ENCODE measurements at places on chromosomes 5 and 9.

DNA sequence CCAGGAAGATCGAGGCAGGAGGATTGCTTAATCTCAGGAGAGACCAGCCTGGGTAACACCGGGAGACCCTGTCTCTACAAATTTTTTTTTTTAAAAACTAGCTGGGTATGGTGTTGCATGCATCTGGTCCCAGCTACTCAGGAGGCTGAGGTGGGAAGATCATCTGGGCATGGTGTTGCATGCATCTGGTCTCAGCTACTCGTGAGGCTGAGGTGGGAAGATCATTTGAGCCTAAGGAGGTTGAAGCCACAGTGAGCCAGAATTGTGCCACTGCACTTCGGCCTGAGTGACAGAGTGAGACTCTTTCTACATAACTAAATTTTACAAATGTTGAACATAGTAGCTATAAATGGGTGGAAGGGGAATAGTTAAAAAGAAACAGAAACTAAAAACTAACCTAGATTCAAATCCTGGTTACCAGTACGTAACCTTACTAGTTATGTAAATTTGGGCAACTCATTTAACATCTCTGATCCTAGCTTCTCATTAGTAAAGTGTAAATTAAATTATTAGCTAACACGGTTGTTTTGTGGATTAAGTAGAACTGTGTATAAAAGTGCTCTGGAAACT, 41.7 kb downstream of the TMEM161B start:
- DNase-seq, result no peak

DNA sequence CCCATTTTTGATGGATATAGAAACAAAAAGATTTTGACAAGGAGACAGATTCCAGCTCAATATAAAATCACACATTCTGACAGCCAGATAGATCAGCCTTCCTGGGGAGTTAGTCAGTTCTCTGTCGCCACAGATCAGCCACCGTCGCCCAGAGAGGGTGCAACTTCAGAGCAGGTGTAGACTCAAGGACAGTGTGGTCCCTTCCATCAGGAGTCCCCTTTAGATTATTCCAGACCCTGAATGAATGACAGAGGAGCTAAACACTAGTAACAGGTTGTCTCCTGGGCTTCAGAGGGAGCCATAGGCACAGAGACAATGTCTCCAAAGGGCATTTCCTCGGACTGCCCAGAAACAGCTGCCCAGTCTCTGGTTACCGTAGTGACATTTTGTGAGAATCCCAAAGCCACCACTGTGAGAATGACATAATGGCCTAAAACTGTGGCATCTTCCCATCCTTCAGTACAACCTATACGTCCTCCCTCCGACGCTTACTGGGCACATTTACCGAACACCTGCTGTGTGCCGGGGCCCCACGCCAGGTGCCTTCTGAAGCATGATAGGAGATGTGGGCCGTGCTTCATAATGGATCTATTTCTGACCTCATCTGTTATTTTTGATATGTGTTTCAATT, 47.4 kb upstream of the SLC2A8 start:
- DNase-seq, result no peak

DNA sequence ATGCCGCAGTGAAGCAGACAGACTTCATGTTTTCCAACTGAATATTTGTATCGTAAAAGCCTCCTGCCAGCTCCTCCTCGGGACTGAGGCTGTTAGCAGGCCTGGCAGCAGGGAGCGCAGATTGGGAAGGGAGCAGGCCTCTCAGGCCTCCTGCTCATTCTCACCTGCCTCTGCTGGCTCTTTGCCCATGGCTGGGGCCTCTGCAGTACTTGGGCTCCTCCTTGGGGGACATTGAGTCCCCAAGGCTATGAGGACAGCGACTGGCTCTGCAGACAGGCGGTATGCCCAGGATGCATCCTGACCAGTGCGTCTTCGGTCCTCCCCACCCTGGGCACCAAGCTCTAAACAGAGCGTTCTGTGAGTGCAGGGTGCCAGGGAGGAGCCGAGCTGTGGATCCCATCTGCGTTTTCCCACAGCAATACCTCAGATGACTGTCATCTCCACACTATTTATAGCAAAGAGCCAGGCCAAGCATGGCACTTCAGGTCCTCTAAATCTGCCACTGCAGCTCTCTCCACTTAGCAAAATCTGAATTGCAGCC, 38.7 kb downstream of the TSTD2 start:
- DNase-seq, result no peak

- DNase-seq, result no peak
Observed at GRCh38 chr9:130062750-130063149, 9.0 kb downstream of the GPR107 start.

- DNase-seq, result peak; percentile 91
Observed at GRCh38 chr9:128026255-128026772, 40.8 kb downstream of the NAIF1 start.

- no peak for DNase-seq
Observed at GRCh38 chr9:13575558-13575957, 296.1 kb upstream of the MPDZ start.

- no peak for DNase-seq
Observed at GRCh38 chr9:135970128-135970815, 9.1 kb upstream of the UBAC1 start.

GRCh38 chr5:109788596-109788995, 98.9 kb downstream of the MAN2A1 start:
- no peak for DNase-seq

DNA sequence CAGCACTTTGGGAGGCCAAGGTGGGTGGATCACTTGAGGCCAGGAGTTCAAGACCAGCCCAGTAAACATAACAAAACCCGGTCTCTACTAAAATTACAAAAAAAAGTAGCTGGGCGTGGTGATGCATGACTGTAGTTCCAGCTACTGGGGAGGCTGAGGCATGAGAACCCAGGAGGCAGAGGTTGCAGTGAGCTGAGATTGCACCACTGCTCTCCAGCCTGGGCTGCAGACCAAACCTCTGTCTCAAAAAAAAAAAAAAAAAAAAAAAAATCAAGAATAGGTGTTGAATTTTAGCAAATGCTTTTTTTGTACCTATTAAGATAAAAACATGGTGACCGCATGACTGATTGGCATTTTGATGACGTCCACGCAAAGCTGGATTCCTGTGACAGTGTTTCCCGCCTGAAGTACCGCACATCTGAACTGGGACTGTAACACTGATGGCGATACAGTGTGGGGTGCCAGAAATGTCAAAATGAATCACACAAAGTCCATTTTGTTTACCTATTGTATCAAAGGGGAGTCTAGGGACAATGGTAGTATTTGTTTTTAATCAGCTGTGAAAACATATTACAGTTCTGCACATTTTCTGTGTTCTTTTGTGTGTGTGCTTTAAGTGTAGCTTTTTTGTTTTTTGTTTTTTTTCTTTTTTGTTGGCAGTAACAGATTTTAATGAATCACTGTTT, 23.2 kb upstream of the TBC1D9B start:
- DNase-seq, result no peak

- DNase-seq, result no peak
Observed at GRCh38 chr5:54206580-54207229, 103.7 kb downstream of the ARL15 start.

GRCh38 chr9:114050226-114050568, 27.9 kb downstream of the AMBP start:
- DNase-seq, result no peak

GRCh38 chr9:5762421-5762820, 70.5 kb downstream of the ERMP1 start:
- no peak for DNase-seq

- DNase-seq, result no peak
Observed at GRCh38 chr5:96016216-96016615, 54.6 kb upstream of the ELL2 start.

DNA sequence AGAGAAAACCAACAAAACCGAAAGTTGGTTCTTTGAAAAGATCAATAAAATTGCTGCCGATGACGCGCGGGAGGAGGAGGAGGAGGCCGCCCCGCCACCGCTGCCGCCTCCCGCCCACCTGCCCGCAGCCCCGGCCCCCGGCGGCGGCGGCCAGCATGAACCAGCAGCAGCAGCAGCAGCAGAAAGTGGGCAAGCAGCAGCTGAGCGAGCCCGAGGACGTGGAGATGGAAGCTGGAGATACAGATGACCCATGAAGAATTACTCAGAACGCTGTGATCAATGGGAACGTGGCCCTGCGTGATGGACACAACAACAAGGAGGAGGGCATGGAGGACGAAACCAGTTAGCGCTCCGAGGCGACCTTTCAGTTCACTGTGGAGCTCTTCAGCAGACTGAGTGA, 53.9 kb upstream of the EFNA5 start:
- no peak for DNase-seq

DNA sequence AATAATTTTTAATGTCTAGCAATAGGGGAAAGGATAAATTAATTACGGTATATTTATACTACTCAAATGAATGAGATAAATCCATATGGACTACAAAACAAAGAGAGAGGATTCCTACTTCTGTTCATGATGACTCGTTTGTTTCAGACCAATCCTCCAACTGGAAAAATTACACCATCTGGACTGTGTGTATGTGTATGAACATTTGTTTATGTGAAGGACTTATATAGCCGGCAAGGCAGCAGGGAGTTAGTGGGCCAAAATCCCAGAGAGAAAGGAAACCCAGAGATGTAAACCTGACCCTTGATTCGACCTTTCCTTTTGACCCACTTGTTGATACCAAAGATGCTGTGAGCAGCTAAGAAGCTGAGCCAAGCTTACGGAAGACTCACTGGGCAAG, 20.1 kb downstream of the PDE6A start:
- DNase-seq, result no peak

DNA sequence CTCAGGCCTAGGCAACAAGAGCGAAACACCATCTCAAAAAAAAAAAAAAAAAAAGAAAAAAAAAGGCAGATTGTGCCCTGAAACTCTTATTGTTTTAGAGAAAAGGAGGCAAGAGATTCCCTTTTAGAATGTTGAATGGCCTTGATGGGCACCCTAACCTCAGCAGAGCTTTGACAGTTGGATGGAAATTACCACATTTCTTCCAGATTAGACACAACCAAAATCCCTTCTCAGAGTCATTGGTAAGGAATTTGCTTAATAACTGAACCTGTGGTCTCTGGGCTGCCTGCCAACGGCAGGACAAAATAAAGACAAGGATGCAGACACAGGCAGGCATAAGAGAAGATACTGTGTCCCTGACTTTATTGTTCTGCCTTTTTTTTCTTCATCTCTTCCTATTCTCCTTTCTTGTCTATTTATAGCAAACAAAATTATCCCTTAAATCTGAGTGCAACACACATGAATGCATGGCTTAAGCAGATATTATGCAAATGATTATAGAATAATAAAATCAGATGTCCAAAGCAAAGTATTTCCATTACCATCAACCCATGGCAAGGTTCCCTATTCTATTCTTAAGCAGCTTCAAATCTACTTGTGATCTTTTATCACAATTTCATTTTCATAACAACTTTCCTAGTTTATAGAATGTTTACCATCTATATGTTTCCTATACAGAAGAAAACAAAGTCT, 37.3 kb upstream of the TRIO start:
- DNase-seq, result no peak

DNA sequence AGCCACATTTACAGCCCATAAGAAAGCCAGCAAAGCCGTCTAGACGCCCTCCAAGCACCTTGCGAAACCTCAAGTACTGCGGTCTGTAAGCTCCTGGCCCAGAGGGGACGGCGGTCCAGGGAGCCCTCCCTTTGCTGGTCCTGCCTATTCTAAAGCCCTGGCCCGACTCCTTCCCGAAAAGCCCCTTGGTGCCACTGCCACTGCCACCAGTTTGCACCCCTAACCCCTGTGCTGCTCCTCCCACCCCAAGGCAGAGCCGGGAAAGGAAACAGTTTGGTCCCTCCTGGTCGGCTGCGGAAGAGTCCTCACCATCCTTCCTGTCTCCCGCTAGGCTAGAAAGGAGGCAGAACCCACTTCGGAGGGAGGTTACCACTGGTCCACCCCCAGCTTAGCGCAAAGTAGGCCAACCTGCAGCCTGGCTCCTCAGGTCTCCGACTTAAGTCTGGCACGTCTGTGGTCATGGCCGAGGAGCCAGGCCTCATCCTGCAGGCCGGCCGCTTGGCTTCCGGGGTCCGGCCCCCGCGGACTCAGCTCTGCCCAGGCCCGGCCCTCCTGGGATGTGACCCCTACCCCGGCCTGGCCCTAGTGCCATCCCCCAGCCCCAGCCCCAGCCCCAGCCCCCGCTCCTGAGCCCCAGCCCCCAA, 916 bp downstream of the TOR1A start:
- no peak for DNase-seq

GRCh38 chr9:122200960-122201595, 27.7 kb downstream of the LHX6 start:
- DNase-seq, result no peak

- DNase-seq, result no peak
Observed at GRCh38 chr5:44619875-44620610, 188.7 kb upstream of the MRPS30 start.

DNA sequence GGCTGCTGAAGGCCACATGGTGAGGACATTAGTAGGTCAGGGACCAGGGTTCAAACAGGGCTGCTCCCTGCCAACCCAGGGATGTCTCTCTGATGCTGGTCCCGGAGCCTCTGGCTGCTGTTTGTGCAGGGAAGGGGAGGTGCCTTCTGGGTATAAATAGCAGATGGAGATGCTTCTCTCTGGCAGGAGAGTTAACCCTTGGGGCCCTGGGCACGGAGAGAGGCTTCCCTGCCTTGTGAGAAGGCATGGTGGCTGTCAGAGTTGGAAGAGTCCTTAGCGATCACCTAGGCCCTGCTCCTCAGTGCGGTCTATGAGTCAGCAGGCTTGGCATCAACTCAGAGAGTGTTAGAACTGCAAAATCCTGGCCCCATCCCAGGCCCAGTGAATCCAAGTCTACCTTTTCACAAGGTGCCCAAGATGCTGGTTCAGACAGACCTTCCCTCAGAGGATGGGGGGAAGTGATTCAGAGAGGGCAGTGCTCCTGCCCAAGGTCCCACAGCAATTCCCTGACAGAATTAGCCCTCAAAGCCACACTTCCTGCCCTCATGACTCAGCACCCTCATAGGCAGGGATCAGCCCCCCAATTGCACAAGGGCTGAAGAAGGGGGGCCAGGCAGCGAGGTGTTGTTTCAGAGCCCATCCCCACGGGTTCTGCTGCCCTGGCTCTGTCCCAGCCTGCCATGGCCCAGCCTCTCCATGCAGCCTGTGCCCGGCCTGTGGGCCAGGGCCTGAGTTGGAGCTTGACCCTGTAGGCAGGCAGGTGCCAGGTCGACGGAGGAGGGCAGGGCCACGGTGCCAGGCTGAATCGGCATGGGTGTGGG, 25.6 kb downstream of the CAMK2A start:
- no peak for DNase-seq

DNA sequence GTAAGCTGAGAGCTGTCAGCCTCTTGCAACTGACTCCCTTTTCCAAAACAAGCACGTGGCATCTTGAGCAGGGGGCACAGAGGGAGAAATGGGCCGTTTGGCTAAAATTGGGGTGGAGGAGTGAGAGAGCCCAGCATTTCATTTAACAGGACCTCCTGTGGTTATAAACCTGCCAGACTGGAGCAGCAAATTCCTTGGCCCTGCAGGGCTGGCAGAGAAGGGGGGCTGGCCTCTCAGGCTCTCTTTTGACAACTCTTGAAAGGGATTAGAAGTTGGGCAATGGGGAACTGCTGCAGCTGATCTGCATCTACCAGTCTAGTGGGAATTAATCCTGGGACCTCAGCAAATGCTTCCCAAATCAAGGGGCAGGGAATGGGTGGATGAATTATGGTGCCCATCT, 7.2 kb upstream of the POU4F3 start:
- DNase-seq, result no peak

GRCh38 chr9:129140397-129141065, 29.3 kb downstream of the PTPA start:
- DNase-seq, result peak; percentile 5

GRCh38 chr9:89139455-89139854, 39.2 kb downstream of the SHC3 start:
- no peak for DNase-seq

- DNase-seq, result no peak
Observed at GRCh38 chr5:141476132-141476911, 556 bp downstream of the PCDHGC3 start.

Data from naive B cell (primary cell).